H9 (cell line): ENCODE measurements at places on chromosomes 11 and 22. TPM values are rescaled to one million over a fixed set of nuclear protein-coding genes. Genes with fewer than 3 reads are reported as not detected.

Gene CD3G
- total RNA-seq = not detected in 2 replicates

GRCh38 chr11:70389201-70389600 is 9.1 kb upstream of the CTTN start:
- H3K27ac ChIP-seq = no peak overlapping the region
- no peaks in the 10 kb centered on the region for H3K27me3 ChIP-seq
- H3K36me3 ChIP-seq = peaks cover 26% of the 10 kb centered on the region
- H3K4me3 ChIP-seq = no peak overlapping the region
- peaks cover 11% of the 10 kb centered on the region; the same call in 1 of the 2 replicates for H3K4me1 ChIP-seq

- H3K27me3 ChIP-seq = no peaks in the 10 kb centered on the region
- no peaks in the 10 kb centered on the region for H3K4me1 ChIP-seq
- DNase-seq = no peak
- no peak overlapping the region for H3K27ac ChIP-seq
- peaks cover 6% of the 10 kb centered on the region; the same call in 1 of the 3 replicates for H3K36me3 ChIP-seq
- H3K4me3 ChIP-seq = no peak overlapping the region
Measured at GRCh38 chr11:68651208-68651984, 32.9 kb upstream of the GAL start.

Gene SERPING1
- 35.2 and 37.9 TPM in 2 replicates for total RNA-seq

Gene TBX10
- not detected in 2 replicates for total RNA-seq

Gene ZBTB44
- total RNA-seq = 67.7 and 68.3 TPM in 2 replicates

GRCh38 chr11:84626256-84626655 is 1000.9 kb downstream of the DLG2 start:
- H3K36me3 ChIP-seq = no peaks in the 10 kb centered on the region
- H3K27ac ChIP-seq = no peak overlapping the region
- no peaks in the 10 kb centered on the region for H3K27me3 ChIP-seq
- no peaks in the 10 kb centered on the region for H3K4me1 ChIP-seq
- no peak for DNase-seq

- H3K27ac ChIP-seq = no peak overlapping the region
- no peak overlapping the region for H3K4me3 ChIP-seq
- no peaks in the 10 kb centered on the region for H3K36me3 ChIP-seq
- no peak for DNase-seq
Measured at GRCh38 chr11:83661491-83662350, 375.6 kb upstream of the CCDC90B start.

GRCh38 chr11:93519179-93519578 is 24.0 kb downstream of the SMCO4 start:
- no peak overlapping the region for H3K27ac ChIP-seq
- peaks cover 8% of the 10 kb centered on the region; the same call in 1 of the 2 replicates for H3K4me1 ChIP-seq
- DNase-seq = no peak
- H3K4me3 ChIP-seq = no peak overlapping the region
- no peaks in the 10 kb centered on the region for H3K27me3 ChIP-seq

Gene C1QTNF6
- 3.8 and 5.0 TPM in 2 replicates for total RNA-seq

Gene PTGDR2
- 0.07 TPM in 1 of 2 replicates, not detected in the other for total RNA-seq

Gene MUC6
- total RNA-seq = not detected in 2 replicates

- H3K4me3 ChIP-seq = no peak overlapping the region
- H3K27me3 ChIP-seq = peaks cover 46% of the 10 kb centered on the region
- no peak overlapping the region for H3K27ac ChIP-seq
- no peaks in the 10 kb centered on the region for H3K36me3 ChIP-seq
Measured at GRCh38 chr22:22171357-22172218, 73.0 kb upstream of the VPREB1 start.

DNA sequence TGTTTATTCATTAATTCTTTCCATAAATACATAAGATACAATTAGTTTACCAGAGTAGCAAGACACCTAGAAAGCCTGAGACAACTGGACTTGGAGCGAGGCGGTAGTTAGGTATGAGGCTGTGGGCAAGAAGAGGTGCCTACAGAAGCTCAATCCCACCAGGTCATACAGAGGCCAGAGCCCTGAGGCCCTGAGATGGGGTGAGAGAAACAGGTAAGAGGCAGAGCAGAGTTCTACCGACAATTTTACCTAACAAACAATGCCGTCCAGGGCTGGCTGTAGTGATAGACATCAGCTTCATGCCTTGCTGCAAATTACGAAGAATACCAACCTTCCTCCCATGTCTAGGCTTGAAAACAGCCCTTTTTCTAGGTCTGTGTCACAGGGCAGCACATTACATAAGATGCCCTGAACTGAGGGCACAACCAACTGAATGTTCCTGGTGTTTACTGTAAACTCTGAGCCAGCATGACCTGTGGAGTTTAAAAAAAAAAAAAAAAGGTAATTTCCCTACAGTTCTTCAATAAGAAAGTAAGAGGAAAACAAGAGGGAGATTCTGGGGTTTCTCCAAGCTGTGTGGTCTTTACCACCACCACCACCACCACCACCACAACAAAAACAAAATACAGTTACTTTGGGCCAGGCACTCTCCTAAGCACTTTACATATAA is 105.8 kb downstream of the GAB2 start:
- H3K4me3 ChIP-seq = no peak overlapping the region
- H3K27ac ChIP-seq = no peak overlapping the region
- DNase-seq = no peak
- H3K27me3 ChIP-seq = no peaks in the 10 kb centered on the region

DNA sequence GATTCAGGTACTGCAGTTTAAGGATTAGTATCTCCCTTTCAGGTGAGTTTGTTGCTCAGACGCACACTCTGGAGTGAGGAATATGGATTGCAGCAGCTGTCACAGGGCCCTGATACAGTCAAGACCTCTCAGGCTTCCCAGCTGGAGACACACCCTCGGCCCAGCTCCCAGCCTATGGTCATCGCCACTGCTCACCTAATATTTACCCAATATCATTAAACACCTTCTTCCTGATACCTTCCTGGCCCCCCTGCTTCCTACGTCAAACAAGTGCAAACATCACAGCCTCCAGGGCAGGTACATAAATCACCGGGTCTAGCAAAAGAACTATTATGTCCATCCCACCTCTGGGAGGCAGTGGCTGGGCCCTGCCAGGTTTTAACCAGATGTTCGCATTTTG is 213.3 kb downstream of the MN1 start:
- DNase-seq = no peak
- no peaks in the 10 kb centered on the region for H3K36me3 ChIP-seq
- H3K27ac ChIP-seq = no peak overlapping the region

Gene NRIP3
- total RNA-seq = 4.2 and 4.3 TPM in 2 replicates

DNA sequence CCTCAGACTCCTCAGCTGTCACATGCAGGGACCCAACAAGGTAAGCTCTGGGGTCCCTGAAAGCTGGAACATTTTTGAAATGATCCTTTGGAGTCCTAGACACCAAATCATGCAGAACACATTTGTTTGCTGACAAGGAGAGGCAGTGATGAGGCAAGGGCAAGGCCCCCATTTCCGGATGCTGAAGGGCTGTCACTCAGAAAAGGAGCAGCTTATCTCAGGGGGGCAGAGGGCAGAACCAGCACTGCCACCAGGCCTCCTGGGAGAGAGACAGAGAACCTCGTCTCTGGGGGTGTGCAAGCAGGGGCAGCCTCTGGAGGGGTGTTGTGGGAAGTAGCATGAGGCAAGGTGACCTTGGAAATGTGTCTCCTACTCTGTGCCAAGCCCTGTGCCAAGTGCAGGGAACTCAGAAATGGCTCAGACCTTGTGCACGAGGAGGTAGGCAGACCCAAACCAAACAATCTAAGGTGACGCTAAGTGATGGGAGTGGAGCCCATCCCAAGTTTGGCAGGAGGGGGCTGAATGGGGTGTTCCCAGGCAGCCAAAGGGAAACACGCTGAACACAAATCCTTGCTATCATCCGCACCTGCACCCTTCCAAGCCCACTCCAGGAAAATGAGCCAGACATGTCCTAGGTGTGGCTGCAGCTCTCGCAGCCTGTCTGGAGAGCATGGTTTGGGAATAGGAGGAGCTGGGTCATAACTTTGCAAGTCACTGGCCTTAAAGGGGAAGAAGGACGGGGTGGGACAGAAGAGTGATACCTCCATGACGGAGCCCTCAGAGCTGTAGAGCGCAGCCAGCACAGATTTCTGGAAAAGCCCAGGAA is 94.2 kb downstream of the PDE2A start:
- no peaks in the 10 kb centered on the region; the same call in 1 of the 2 replicates for H3K27me3 ChIP-seq
- no peak for DNase-seq
- no peak overlapping the region for H3K4me3 ChIP-seq

Gene TTC38
- total RNA-seq = 30.2 and 31.5 TPM in 2 replicates

- no peak for DNase-seq
- no peaks in the 10 kb centered on the region; the same call in 2 of the 3 replicates for H3K36me3 ChIP-seq
- no peak overlapping the region for H3K4me3 ChIP-seq
- no peaks in the 10 kb centered on the region for H3K27me3 ChIP-seq
Measured at GRCh38 chr22:24744638-24745037, 29.9 kb downstream of the PIWIL3 start.
